ENCODE measurements at places on chromosomes 11 and 22.

- no peak for DNase-seq
Measured at GRCh38 chr11:36500315-36500721, 9.8 kb downstream of the TRAF6 start.

GRCh38 chr11:93291110-93291509, 39.4 kb upstream of the DEUP1 start:
- DNase-seq, result no peak

DNA sequence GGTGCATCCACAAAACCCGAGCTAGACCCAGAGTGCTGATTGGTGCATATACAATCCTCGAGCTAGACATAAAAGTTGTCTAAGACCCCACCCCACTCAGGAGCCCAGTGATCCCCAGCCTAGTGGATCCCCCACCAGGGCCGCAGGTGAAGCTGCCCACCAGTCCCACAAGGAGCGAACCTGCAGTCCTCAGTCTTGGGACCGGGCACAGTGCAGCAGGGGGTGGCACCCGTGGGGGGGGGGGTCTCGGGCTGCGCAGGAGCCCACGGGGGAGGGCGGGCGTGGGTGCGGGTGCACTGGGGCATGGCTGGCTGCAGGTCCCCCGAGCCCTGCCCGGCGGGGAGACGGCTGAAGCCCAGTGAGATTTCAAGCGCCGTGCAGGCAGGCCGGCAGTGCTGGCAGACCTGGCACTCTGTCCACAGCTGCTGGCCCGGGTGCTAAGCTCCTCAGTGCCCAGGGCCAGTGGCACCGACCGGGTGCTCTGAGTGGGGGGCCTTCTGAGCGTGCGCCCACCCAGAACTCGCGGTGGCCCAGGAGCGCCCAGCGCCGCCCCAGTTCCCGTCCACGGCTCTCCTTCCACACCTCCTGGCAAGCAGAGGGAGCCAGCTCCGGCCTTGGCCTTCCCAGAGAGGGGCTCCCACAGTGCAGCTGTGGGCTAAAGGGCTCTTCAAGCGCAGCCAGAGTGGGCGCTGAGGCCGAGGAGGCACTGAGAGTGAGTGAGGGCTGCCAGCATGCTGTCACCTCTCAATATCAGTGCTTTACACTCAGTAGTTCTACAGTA, 989.1 kb downstream of the FAM181B start:
- no peak for DNase-seq

DNA sequence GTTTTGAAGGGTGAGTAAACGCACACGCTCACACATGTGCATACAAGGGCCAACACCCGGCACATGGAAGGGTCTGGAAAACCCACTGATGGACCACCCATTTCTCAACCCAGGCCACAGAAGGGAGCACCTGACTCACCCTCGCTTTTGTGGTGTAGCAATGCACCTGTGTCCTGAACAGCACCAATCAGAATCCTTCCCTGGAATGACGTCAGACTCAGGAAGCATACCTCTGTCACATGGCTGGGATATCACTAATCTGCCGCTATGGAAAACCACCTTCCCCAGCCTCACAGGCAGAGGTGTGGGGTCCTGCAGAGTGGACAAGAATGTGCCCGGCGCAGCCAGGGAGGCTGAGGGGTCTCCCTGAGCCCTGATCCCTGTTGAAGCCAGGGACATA, 9.0 kb upstream of the OSM start:
- no peak for DNase-seq

GRCh38 chr11:47915374-47915773, 65.0 kb upstream of the PTPRJ start:
- no peak for DNase-seq

DNA sequence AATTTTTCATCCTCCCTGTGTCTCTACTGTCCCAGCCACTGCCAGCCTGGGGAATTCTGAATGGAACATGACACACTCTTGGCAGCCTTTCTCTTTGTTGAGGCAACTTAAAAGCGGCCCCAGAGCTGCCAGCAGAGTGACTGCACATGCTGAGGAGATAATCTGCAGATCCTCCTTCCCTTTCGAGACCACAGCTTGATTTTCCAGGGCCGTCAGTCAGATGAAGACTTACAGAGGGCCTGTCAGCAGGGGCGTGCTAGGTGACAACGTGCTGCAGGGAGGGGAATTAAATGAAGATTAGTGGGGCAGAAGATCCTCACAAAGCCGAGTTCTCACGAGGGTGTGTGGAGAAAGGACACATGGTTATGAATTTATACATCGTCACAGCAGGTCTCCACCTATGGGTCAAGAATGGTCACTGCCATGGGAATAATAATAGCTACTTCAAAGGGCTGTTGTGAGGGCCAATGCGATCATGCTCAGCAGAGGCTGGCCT, 193.5 kb upstream of the PITPNB start:
- no peak for DNase-seq

GRCh38 chr11:77501758-77502157, 27.9 kb upstream of the PAK1 start:
- no peak for DNase-seq

DNA sequence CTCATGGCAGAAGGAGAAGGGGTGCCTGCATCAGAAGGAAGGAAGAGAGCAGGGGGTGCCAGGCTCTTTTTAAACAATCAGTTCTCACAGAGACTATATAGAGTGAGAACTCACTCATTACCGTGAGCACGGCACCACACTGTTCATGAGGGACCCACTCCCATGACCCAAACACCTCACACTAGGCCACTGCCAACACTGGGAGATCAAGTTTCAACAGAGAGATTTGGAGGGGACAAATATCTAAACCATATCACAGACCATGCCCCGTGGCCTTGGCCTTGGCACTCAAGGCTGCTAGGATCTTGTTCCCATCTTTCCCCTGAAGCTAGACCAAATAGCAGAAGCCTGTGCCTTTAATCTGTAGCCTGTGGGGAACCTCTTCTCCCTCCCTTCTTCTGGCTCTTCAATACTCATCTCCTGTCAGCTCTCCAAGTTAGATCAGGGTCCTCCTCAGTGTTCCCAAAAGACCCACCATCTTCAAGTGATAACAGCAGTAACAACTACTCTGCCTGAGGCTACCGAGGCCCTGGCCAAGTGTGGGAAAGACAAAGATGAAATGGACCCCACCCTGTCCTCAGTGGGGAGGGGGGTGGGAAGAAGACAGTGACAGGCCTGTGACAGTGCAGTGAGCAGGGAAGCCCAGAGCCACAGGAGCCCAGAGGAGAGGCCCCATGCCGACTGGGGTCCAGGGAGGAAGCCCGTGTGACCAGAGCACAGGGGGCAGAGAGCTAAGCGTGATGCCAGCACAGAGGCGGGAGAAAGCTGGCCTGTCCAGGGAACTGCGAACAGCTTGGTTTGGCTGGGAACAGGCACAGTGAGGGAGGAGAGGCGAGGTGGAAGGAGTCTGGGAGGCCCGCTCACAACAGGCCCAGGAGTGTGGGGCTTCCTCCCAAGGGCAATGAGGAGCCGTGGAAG, 72.6 kb downstream of the MYO7A start:
- DNase-seq, result no peak

DNA sequence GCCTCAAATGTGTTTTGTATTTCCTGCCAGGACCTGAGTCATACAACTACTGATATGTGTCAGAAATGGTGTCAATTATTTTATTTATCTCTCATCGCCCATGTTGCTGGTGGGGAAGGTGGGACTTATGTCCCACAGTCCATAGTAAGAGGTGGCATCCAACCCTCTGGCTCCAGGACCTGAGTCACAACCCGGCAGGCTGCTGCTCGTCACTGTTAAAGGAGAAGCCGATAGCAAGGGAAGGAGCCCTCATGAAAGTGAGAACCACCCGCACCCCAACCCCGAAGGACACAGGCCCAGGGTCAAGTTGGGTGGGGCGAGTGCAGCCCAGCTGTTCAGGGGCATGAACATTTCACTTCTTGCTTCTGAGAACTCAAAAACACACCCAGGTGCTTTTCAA, 33.1 kb upstream of the TP53I11 start:
- no peak for DNase-seq

GRCh38 chr22:48135592-48135991, 1373.1 kb downstream of the TBC1D22A start:
- no peak for DNase-seq

DNA sequence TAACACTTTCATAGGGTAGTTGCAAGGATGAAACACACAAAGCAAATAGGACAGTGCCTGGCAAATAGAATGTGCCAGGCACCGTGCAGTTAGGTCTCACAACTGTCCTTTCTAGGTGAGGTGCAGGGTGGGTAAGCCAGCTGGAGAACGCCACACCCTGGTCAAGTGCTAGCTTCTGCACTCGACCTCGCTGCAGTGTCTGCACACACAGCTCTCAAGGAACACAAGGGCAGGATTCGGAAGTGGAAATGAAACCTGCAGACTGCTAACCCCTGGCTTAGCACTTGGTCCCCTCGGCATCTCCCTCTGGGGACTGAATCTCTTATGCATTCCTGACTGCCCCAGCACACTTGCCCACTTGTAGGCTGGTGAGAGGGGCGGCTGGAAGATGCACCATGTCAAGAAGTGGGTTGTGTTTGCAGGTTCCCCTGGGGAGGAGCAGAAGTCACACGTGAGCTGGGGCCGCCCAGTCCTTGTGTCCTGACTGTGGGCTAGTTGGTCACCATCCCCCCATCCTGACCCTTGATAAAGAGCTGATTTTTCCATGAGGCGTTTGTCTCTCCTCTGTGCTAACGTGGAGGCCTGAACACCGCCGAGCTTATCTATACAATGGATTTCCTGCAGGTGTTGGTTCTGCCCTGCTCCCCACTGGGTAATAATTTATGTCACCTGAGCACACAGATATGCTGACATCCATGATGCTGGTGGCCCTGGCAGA, 89.0 kb downstream of the MICAL2 start:
- no peak for DNase-seq

DNA sequence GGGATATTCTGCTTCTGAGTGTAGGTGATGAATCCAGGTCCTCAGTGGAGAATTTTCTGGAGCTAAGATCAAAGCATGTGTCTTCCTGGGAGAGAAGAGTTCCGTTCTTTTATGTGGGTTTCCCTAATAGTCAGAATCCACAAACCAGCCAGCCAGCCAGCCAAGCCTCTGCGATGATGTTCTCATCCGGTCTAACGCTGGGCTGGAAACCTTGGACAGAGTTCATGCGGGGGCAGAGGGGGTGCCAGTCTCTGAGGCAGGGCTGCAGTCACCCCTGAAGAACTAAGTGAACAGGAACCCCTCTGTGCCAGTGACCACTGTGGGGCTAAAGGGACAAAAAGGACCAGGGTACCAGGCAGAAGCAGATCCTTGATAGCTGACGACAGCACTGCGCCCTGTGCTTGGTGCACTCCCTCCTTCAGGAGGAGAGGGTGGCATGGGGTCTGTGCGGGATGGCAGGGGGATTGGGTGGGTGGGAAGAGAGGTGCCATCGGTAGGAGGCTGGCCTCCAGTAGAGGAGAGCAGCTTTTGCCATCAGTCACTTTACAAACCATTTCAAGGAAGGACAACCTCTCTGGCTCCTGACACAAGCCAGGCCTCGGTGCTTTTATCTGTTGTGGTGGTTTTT, 27.1 kb downstream of the ADAMTS15 start:
- no peak for DNase-seq

DNA sequence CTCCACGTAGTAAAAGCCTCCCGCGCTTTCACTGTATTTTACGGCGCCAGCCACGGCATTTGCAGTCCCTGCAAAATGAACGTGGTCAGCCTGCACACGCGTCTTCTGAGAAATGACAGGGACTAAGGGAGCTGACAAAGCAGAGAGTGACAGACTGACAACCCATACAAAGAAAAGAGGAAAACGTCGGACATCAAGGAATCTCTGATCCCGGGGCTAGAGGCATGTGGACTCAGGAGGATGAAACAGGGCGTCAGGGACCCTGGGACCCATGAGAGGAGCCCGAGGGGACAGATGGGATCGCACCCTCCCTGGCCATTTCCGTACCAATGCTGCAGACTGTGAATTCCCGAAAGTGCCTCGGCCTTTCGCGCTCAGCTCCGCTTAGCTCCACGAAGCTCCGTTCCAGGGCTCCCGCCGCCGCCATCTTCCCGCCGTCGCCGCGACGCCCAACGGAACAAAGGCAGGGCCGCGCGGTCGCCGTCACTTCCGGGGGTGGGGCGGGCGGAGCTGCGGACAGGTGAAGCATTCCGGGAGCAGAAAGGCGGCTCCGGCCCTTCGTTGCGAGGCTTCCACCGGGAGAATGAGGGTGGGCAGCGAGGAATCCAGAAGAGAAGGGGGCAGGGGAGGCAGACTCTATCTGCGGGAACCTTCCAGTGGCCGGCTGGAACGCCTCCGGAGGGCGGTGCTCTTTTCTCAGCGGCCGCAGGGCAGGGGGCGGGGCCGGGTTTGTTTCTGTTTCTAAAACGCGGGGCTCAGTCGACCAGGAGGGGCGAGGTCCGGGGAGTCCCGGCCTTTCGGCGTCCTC, at the start of gene NUP160:
TSS of gene NUP160 (minus strand) at position 459 of the 808 bp plus-strand sequence. CDS start at position 427, 32 bp downstream.
- DNase-seq, result peak; percentile 81

DNA sequence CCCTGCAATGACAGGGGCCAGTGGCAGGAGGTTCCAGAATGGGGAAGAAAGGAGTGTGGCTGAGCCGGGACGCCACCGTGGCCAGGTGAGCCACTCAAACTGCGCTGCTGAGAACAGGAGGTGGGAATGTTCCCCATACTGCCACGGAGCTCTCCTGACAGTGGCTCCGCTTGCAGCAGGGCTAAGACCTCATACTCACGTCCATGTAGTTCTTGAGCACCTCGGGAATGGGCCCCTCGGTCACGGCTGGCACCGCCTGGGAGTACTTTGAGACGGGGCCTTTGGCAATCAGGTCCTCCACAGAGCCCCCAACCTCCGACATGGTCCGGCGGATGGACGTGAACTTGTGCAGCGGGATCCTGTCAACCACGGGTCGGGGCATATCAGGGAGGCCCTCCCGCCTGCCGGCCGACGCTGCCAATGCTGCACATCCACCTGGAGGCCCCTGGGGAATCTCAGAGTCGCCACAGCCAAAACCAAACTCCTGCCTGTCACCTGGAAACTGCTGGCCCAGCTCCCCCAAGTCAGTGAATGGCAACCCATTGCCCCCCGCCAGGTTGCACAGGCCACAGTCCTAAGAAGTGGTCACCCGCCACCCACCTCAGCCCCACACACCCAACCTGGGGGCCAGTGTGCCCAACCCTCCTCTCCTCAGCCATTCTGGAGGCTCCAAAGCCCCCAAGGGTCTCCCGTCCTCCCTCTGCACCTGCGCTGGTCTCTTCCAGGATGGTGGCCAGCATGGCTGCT, 2.4 kb downstream of the CTSD start:
- no peak for DNase-seq

GRCh38 chr22:23525510-23525909, 54.6 kb downstream of the IGLL1 start:
- no peak for DNase-seq

GRCh38 chr22:17097062-17097461, 12.3 kb downstream of the IL17RA start:
- no peak for DNase-seq

Data from stimulated activated CD4-positive, alpha-beta T cell treated with anti-CD3 and anti-CD28 coated beads, TNF-alpha, amount 100 ng/mL, for 4 hours (primary cell).